ENCODE measurements at places on chromosomes 1 and 21. TPM values are rescaled to one million over a fixed set of nuclear protein-coding genes. Genes with fewer than 3 reads are reported as not detected.
A peak's percentile ranks its signal among the peaks of the same experiment; 100 is the strongest.

PODN gene
- total RNA-seq: not detected

PLA2G2F gene
- not detected for total RNA-seq

HPCAL4 gene
- total RNA-seq: not detected

KCNQ4 gene
- total RNA-seq: not detected

FCRL6 gene
- total RNA-seq: not detected

LMX1A gene
- not detected for total RNA-seq

ANXA9 gene
- not detected for total RNA-seq

ETV3L gene
- under 0.01 TPM for total RNA-seq

TMPRSS15 gene
- not detected for total RNA-seq

TENT5C gene
- 1.9 TPM for total RNA-seq

ZNF648 gene
- not detected for total RNA-seq

RBM11 gene
- not detected for total RNA-seq

OR2L8 gene
- not detected for total RNA-seq

TRAF3IP3 gene
- not detected for total RNA-seq

ZBTB37 gene
- total RNA-seq: 2.1 TPM

VHLL gene
- 0.13 TPM for total RNA-seq

LCE6A gene
- not detected for total RNA-seq

ACTL8 gene
- not detected for total RNA-seq

KCNN3 gene
- total RNA-seq: 1.8 TPM

TDRD5 gene
- 0.51 TPM for total RNA-seq

CHIA gene
- total RNA-seq: not detected

PADI2 gene
- under 0.01 TPM for total RNA-seq

DBT gene
- total RNA-seq: 2.8 TPM

DNA sequence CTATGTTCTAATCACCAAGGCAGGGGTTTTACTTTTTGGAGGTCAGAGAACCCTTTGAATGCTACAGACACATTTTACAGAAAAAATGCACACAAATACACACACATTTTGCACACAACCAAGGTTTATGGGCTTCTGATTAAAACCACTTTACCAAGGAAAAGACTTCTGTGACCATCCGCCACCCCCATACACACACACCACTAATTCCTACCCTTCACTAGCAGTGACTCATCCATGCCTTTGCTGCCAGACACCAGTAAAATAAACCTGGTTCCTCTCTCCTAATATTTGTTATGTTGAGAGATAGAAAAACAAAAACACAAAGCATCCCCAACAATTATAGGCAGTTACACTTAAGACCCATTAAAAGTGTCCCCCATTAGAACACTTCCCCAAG is 12.9 kb downstream of the PIGM start:
- DNase-seq: no peak

DNA sequence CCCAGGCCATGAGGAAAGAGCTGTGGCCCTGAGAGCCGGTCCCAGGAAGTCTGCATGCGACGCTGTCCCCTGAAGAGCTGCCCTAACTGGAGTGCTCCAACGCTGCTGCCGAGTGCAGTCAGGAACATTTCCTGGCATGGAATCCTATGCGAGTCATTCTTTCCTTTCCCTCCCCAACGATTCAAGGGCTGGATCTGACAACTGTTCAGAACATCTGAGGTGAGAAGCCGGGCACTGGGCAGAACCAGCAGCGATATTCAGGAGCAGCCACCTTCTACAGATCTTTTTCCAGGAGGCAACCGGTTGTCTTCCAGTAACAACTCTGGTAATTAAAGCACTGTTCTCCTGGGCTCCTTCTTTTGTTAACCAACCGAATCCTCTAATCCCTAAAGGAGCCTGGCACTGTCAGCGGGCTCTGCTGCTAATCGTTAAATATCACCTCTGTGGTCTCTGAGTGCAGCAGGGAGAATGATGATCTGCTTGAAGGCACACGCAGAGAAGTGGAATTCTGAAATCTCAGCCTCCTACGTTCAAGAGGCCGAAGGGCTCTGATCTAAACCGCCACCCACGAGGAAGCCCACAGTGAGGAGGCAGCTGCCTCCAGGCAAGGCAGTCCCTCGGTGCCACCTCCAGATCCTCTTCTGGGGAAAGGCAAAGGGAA is 55.8 kb downstream of the SLC45A1 start:
- DNase-seq: peak; percentile 90

GRCh38 chr1:31880957-31881687 is 57.0 kb downstream of the PTP4A2 start:
- DNase-seq: no peak

- DNase-seq: peak; percentile 70
These were observed 862 bp upstream of the SGIP1 start for GRCh38 chr1:66532798-66533783.

GRCh38 chr1:118991448-118991847 is 3.3 kb upstream of the TBX15 start:
- no peak for DNase-seq

- DNase-seq: no peak
These were observed 282.9 kb downstream of the PBX1 start for GRCh38 chr1:164841702-164842465.

GRCh38 chr1:15709226-15709625 is 25.1 kb downstream of the PLEKHM2 start:
- DNase-seq: no peak

DNA sequence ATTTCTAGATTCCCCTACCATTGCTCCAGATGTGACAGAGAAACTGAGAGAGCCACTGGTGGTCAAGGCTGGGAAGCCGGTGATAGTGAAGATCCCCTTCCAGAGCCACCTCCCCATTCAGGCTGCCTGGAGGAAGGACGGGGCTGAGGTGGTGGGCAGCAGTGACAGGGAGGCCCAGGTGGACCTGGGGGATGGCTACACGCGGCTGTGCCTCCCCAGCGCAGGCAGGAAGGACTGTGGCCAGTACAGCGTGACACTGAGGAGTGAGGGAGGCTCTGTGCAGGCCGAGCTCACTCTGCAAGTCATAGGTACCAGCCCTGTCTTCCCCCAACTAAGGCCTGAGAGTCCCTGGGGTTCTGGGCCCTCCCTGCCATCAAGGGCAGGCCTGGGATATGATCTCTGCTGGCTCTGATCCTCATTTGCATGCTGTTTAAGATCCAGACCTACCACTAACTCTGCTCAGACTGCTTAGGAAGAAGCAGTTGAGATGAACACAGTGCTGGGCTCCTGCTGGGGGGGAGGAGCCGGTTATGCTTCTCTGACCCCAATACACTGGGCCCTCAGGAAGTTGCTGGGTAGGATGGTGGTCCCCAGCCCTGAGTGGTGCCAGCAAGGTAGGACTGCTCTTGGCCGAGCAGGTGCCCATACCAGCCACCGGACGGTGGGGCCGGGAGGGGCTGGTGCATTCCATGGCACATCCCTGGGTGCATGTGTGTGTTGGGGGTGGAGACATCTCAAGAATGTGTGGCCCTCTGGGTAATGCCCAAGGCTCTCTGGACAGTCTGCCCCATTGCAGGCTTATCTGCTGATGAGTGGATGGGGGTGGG is 25.1 kb downstream of the IGFN1 start:
- no peak for DNase-seq

DNA sequence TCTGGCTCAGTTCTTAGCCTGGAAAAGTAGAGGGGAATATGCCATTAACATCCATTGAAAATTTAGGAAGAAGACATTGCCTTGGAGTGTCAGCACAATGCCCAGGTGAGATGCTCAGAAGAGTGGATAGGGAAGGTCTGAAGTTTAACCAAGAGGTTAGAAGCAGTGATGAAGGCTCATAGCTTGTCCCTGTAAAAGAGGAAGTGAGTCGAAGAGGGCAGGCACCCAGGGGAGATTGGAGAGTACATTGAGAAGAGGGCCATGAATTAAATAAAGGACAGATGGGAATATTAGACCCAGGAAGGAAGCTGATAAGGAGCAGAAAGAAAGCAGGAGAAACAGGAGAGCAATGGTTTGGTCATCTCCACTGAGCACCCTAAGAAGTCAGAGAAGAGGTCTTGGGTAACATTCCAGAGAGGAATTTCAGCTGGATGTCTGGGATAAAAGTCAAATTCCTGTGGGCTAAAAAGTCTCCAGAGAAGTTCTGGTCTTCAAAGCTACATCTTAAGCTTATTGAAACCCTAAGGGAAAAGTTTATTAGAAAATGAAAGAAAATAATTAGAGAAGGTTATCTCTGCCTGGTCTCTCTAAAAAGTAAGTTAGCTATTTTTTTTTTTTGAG is 17.3 kb downstream of the C8B start:
- no peak for DNase-seq

DNA sequence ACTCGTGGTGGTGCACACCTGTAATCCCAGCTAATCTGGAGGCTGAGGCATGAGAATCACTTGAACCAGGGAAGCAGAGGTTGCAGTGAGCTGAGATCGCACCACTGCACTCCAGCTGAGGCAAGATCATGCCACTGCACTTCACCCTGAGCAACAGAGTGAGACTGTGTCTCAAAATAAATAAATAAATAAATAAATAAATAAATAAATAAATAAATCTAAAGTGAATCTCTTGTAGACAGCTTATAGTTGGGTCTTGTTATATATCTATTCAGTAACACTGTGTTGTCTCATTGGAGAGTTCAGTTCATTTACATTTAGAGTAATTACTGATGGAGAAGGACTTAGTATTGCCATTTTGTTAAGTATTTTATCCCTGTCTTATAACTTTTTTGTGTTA is 258.4 kb downstream of the LRRC40 start:
- DNase-seq: no peak

- no peak for DNase-seq
These were observed 54.7 kb downstream of the ROR1 start for GRCh38 chr1:63828322-63829044.

- DNase-seq: peak; percentile 74
These were observed at the start of gene ZBTB8A for GRCh38 chr1:32538887-32539583. TSS of gene ZBTB8A (plus strand) at chr1:32539427. CDS start at chr1:32592932, 53,505 bp downstream.

- no peak for DNase-seq
These were observed 692.0 kb upstream of the NR5A2 start for GRCh38 chr1:199335496-199335895.

GRCh38 chr1:199685369-199685768 is 342.1 kb upstream of the NR5A2 start:
- peak; percentile 74 for DNase-seq

DNA sequence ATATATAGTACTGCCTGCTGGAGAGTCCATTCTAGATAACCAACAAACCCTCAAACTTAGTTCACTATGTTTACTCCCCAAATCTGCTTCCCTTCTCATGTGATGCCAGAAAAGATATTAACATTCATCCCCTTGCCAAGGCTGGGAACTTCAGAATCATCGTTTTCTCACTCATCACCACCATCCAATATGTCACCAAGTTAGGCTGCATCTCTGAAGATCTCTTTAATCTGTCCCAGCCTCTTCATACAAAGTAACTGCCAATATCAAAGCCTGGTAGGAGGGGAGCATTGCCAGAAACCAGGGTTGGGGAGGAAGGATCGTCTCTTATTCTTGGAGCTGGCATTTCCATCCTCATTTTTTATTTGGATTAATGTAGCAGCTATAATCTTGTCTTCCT is 71.6 kb downstream of the XCL2 start:
- DNase-seq: no peak

GRCh38 chr1:94084085-94084484 is 36.9 kb downstream of the ABCA4 start:
- DNase-seq: no peak

DNA sequence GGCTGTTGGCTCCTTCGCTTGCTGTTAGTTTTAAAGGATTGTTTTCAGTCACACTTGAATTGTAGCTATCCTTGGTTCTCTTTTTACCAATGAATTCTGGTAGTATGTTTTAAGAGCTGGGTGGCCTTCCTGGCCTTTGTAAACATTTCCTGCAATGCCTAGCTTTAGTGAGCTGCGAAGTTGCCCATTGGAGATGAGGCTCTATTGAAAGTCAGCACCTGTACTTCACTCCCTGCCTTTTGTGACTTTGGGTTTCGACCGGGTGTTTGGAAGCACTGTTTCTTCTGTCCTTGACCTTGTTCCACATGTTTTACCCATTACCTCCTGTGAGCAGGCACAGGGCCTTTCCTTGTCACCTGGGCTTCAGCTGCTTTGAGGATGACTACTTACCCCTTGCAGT is 64.7 kb downstream of the DYRK1A start:
- DNase-seq: no peak

DNA sequence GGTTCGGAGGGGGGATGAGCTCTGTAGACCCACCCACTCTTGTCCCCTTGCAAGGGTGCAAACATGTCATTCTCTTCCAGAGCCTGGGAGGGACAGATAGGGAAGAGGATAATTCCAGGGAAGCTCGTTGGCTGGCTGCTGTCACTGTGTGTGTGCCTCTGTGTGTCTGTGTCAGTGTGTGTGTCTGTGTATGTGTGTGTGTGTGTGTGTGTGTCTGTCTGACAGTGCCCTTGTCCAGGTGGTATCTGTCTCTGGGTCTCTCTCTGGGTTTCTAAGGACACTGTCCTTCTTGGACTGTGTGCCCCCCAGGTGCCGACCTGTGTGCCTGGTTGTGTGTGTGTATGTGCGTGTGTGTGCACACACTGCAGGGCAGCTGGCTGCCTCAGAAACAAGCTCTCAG is 90.5 kb downstream of the ACTL8 start:
- no peak for DNase-seq

GRCh38 chr1:222243902-222244301 is 304.0 kb downstream of the HHIPL2 start:
- DNase-seq: no peak

- peak; percentile 98 for DNase-seq
These were observed 1770.9 kb downstream of the BRINP3 start for GRCh38 chr1:188706742-188707141.

GRCh38 chr1:180267211-180267561 is 37.1 kb downstream of the LHX4 start:
- no peak for DNase-seq

DNA sequence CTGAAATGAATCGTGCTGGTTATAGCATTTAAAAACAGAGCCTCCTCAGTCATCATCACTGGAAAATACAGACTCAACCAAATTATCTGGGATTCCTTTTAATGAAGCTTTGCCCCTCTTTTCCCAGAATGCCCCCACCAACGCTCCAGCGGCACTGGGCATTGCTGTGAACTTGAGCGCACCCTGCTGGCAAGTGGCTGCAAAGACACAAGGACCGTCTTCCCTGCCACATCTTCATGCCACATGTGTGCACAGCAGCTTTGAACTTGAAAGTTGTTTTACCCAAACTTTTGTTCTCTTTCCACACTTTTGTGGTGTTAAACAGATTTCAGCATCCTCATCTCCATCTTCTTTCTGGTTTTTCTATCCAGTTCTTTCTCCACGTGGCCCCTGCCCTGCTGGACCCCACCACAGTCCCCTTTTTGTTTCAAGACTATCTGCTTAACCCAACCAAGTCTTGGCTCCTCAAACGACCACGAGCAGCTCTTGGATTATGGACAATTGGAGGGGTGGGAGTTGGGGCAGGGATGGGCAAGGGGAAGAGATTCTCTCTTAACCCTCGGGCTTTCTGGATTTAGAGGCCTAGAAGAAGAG is 12.8 kb upstream of the LMX1A start:
- DNase-seq: peak; percentile 52

DNA sequence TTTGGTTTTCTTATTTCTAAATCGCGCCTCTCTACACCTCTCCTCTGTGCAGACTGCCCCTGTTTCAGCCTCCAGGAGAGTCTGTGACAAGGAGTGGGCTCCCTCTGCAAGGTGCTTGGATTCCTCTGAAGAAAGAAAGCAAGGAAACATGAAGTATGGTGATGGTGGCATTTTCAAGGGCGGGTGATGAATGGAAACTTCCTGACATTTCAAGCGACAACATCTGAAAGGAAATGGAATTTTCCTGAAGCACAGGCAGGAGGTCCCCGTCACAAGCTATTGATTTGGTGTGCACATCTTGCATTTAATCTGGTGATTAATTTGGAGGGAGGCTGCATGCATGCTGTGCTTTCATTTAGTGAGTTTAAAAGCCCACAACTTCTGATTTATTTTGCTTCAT is 164.6 kb upstream of the FGGY start:
- no peak for DNase-seq

Measured in dermis microvascular lymphatic vessel endothelial cell (primary cell).